ENCODE measurements at places on chromosomes 4 and X. TPM values are rescaled to one million over a fixed set of nuclear protein-coding genes. Genes with fewer than 3 reads are reported as not detected.

LRP2BP gene
- 10.8 TPM for total RNA-seq

CSN2 gene
- total RNA-seq, result not detected

PCDH18 gene
- total RNA-seq, result 26.0 TPM

- DNase-seq, result no peak
These were observed 10.0 kb upstream of the PLK4 start for GRCh38 chr4:127870688-127871087.

- no peak for DNase-seq
These were observed 851 bp upstream of the RIPPLY1 start for GRCh38 chrX:106903856-106904528.

- no peak for DNase-seq
These were observed 112.6 kb upstream of the TBL1X start for GRCh38 chrX:9352243-9352642.

DNA sequence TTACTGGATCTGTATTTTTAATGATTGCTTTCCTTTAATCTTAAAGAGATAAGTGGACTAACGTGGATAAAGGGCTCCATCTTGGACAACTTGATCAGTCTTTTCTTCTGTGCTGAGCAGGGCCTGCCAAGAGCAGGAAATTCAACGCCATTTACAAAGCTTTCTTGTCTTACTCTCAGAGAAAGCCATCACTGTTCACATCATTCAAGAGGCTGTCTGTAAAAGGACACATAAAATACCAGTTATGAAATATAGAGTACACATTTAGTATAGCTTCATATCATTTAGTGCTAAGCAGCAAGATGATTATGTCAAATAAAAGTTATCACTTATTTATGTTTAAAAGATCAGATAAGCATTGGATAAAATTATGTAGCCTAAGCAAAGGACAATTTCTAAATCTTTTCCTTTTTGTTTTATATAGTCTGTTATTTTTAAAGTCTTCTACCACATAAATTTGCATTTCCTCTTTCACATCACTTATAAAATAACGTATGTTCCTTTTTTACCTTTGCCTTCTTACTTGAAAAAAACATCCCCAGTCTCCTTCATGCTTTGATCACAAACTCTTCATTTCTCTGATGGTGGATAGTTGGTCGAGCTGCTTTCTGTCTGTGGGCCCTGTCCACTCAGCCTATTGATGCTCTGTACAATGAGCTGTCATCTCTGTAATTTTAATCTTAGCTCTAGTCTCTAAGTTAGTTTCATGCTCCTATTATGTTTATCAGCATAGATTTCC is 2.1 kb upstream of the CCNG2 start:
- DNase-seq, result no peak

GRCh38 chr4:66307641-66308438 is 637.6 kb upstream of the EPHA5 start:
- no peak for DNase-seq

DNA sequence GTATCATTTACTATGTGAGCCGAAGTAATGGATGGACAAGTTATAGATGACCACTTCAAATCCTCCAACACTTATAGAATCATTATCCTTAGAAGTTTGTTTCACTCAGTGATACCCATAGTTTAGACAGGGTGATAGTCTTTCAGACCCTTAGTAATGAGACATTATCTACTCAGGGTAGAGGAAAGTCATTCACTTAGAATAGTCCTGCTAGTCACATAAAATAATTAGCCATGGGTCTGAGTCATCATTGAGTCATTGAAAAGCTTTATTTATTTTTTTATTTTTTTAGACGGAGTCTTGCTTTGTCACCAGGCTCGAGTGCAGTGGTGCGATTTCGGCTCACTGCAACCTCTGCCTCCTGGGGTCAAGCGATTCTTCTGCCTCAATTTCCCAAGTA is 321.7 kb upstream of the FSTL5 start:
- DNase-seq, result no peak

- DNase-seq, result no peak
These were observed 6.4 kb upstream of the SLAIN2 start for GRCh38 chr4:48334900-48335384.

GRCh38 chrX:108156082-108156481 is 64.5 kb downstream of the ATG4A start:
- DNase-seq, result no peak

- DNase-seq, result no peak
These were observed 272.5 kb upstream of the LCORL start for GRCh38 chr4:18294021-18294420.

DNA sequence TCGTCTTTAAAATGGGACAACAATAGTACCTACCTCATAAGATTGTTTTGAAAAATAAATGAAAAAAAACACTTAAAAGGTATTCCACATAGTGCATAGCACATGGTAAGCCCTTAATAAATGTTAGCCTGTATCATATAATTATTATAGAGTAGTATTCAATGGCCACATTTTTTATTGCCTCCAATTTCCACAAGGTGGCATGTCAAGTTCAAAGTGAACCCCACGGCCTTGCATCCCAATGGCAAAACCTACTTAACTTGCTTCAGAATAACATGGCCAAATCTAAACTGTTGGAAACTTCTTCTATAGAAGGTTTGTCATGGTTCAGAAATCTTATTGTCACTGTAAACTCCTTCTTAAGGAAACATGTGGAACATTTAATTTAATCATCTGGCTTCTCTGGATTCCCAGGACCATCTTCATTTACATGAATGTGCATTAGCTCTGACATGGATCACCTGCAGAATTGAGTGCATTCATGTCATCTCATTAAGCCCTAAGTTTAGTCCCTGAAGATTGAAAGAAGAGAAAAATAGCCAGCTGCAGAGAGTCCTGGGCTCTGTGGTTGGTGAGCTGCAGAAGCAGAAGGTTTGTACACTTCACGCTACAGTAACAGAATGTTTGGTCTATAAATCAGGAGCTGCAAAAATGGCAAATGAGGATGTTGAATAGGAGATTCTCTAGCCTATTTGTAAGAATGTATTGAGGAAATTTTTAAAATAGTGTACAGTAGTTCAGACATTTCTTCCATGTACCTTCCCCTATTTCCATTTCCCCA is 61.0 kb downstream of the ANXA3 start:
- no peak for DNase-seq

DNA sequence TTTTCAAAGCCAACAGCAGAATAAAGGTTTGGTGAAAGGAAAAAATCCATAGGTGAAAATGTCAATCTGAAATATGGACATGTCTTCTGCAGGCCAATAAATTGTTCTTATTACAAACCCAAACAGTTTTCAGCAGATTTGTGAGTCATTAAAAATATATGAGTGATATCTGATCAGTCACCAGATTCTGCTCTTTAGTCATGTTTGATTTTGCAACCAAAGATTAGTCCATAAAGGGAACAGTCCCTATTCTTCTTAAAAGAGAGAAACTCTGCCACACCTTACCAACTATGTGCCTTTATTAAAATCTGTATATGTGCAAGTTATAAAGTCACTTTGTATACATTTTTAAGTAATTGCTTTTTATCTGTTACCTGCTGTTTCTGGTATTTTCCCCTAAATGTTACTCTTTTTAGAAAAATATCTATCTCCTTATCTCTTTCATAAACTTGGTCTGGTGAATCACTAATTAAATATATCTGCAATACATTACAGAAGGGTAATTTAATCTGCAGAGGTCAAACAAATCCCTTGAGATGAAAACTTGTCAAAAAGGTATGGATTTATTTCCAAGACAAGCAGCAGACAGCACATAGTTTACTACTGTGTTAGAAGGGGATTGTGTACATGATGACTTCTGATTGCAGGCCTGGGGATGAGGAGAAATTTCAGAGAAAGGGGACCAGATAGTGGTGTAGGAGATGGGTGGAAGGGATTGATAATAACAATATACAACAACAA is 322.9 kb upstream of the NWD2 start:
- no peak for DNase-seq

DNA sequence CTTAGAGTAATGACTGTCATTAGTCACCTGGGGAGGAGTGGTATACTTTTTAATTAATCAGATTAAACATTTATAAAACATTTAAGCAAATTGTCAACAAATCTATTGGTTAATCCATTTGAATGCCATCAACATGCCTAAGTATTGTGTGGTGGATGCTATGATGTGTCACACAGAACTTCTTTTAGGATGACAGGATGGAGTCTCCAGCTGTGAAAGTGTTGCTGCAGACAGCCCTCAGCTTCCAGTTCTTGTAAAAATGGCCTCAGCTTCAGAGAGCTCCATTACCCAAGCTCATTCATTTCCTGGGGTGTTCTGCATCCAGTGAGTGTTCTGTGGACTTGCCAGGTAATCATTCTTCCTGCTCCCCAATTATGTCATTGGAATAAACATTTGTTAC is 74.3 kb upstream of the CLNK start:
- no peak for DNase-seq

GRCh38 chr4:57504139-57504538 is 394.0 kb upstream of the IGFBP7 start:
- DNase-seq, result no peak

DNA sequence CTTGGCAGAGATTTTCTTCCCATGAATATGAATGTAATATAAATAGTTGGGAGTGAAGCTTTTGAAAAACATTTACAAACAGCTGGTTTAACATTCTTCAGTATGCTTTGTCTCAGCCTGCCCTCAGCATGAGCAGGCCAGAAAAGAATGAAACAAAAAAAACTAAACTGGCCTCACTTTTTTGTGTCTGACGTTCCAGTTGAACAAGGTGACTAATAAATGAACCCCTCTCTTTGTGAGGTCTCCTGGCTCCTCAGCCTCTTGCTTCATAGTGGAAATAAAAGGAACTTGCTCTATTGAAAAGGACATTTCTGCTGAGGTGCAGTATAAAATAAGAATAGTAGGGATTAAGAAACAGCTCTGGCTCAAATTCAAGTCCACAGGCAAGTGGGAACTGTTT is 9.4 kb downstream of the CHST7 start:
- no peak for DNase-seq

GRCh38 chr4:15003891-15004738 is 1.8 kb downstream of the CPEB2 start:
- DNase-seq, result peak; percentile 22

GRCh38 chr4:10527438-10527837 is 70.2 kb upstream of the ZNF518B start:
- DNase-seq, result no peak

DNA sequence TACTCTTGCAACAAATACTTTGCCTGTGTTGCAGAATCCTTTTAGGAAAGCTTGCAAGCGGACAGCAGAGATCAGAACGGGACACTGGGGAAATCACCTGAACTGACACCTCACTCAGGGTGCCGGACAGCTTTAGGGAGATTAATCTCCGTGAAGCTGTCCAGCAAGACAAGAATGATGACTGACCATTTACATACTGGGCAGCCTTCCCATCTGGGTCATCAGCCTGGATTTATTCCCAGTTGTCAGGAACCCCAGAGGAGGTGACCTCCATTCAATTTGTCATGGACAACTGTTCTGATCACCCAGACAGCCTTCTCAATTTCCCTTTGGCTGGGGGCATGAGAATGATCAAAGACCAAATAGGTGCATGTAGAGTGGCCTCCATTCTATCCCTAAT is 93.0 kb upstream of the EGFL6 start:
- DNase-seq, result no peak

DNA sequence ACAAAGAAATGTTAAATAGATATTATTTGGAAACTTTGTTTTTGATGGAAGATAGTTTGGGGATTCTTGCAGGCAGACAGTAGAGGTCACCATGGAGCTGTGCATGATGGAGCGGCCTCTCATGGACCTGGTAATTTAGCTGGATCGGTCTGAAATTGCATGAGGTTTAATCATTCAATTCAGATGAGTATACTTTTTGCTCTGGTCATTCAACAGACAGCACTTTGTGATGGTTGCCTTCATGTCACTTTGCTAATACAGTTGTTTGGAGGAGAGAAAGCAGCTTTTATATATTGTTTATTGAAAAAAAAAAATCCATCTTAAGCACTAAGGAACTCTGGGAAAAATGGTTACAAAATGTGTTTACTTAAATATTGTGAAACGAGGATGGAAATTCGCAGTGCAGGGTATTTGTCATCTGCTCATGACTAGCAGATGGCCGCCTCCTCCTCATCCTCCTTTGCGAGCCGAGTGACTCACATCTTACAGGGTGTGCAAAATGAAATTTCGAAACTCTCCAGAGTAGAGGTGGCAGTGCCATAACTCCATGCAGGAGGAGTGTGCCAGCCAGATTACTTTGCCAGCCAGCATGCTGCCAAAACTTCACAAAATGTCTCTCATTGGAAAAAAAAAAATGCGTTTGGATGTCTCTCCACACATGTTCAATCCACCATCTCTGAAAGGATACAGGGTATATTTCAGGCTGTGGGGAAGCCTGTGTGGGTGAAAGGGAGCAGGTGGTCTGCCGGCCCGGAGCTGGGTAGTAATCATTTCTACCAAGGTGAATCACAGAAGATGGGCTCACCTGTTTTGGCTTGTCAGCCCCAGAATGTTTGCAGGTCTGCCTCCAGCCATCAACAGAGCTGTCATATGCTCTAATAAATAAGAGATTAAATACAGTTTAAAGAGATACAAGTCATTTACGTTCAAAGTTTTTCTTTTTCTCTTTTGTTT is 314.9 kb upstream of the DIPK2B start:
- peak; percentile 58 for DNase-seq

Measured in occipital lobe (tissue), 3 donors.